ENCODE measurements at places on chromosomes 1 and 21.

- no peak for DNase-seq
Measured at GRCh38 chr1:18373882-18374493, 106.7 kb upstream of the KLHDC7A start.

- DNase-seq, result no peak
Measured at GRCh38 chr1:188762166-188762743, 1715.4 kb downstream of the BRINP3 start.

GRCh38 chr1:223363057-223363855 lies 720 bp downstream of the SUSD4 start:
- peak; percentile 32 for DNase-seq

- DNase-seq, result peak; percentile 19
Measured at GRCh38 chr1:91015794-91016550, 5.9 kb downstream of the ZNF644 start.

GRCh38 chr1:181680871-181681270 lies 197.6 kb downstream of the CACNA1E start:
- no peak for DNase-seq

GRCh38 chr1:14755518-14756252 lies 157.2 kb downstream of the KAZN start:
- no peak for DNase-seq

DNA sequence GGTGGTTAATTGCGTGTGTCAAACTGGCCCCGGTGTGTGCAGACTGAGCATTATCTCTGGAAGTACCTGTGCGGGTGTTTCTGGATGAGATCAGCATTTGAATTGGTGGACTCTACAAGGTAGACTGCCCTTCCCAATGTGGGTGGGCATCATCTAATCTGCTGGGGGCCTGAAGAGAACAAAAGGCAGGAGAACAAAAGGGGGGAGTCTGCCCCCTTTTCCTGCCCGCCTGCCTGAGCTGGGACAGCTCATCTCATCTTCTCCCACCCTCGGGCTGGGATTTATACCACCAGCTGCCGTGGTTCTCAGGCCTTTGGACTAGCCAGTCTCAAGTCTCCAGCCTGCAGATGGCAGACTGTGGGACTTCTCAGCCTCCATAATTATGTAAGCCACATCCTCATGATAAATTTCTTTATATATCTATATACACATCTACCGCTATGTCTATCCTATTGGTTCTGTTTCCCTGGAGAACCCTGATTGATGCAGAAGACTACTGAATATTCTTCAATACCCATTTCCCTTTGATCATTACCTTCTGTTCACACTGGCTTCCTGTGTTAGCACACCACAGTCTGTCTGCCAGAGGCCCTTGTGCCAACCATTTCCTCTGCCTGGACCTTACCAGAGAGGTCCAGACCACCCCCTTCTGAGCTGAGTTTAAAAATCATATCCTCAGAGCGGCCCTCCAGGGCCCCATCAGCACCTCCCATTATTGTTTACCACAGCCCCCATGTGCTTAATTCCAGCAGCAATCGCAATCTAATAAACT lies 25.2 kb downstream of the RCAN1 start:
- DNase-seq, result no peak

- no peak for DNase-seq
Measured at GRCh38 chr1:18915341-18915740, 13.0 kb upstream of the ALDH4A1 start.

GRCh38 chr1:243490748-243491686 lies 235.2 kb downstream of the SDCCAG8 start:
- DNase-seq, result peak; percentile 73

DNA sequence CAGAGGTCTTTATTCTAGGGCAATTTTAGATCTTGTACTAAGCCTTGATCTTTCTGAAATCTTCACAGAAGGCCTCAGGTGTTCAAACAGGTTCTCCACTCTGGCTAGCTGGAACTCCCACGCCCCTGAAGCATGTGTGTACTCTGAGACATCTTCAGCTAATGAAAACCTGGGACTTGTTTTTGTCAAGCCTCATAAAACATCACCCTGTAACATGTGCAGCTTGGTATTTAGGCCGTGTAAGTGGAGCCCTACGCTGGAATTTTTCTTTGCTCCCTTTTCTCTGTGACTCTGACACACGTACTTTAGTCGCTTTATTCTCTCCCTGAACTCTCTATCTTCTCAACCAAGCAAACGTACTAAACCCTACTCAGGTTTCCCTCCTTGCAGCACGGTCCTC lies 701.9 kb upstream of the ZP4 start:
- DNase-seq, result no peak

GRCh38 chr1:231279081-231279480 lies 38.1 kb downstream of the GNPAT start:
- DNase-seq, result peak; percentile 4

DNA sequence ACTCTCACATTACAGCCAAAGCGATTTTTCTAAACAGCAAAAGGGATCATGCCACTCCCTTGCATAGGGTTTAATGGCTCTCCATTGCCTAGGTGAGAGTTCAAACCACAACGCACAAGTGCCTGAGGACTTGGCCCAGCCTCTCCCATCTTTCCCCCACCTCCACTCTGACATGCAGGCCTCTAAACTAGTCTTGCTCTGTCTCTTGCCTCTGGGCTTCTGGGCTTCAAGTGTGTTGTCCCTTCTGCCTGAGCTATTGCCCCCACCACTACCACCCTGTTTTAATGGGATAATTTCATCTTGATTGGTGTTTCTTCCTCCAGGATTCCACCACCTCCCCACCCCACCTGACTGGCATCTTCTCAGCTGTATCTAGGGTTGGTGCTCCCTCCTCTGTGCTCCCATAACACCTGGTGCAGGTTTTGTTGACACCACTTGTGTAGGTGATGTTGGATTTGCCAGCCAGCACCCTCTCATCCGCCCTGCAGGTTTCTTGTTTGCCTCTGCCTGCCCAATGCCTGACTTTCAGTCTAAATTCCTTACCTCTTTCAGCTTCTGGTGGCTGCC lies 2.7 kb upstream of the ZBTB21 start:
- DNase-seq, result no peak

DNA sequence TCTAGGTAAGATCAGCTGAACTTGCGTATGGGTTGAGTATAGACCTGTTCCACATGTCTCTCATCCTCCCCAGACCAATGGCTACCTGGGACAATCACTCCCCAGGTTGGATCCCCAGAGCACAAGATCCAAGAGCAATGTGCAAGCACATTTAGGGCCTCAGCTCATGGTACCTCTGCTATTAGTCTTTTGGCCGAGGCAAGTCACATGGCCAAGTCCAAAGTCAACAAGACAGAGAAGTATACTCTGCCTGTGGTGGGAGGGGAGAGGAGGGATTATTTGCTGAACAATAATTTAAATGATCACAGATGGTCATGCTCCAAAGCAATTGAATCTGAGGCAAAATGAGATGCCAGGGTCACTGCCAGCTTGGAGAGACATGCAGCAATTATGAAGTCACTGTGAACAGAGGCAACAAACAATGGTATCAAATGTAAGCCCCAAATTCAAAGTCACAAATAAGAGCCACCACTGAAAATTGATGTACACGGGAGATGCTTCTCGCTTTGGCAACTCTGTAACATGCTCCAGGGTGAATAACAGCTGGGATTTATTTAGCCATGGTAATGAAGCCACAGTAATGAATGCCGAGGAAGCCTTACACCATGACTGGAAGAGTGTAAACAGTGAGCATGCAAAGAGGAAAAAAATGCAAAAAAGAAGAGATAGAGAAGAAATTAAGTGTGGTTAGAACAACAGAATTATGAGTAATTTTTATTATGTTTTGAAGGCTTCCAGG lies 149.1 kb downstream of the ZNF281 start:
- peak; percentile 41 for DNase-seq

- no peak for DNase-seq
Measured at GRCh38 chr1:179976970-179977651, 22.5 kb downstream of the CEP350 start.

GRCh38 chr1:172041102-172041501 lies 199.8 kb downstream of the DNM3 start:
- DNase-seq, result no peak

- DNase-seq, result peak; percentile 81
Measured at GRCh38 chr1:210123924-210124589, 108.5 kb upstream of the SERTAD4 start.

DNA sequence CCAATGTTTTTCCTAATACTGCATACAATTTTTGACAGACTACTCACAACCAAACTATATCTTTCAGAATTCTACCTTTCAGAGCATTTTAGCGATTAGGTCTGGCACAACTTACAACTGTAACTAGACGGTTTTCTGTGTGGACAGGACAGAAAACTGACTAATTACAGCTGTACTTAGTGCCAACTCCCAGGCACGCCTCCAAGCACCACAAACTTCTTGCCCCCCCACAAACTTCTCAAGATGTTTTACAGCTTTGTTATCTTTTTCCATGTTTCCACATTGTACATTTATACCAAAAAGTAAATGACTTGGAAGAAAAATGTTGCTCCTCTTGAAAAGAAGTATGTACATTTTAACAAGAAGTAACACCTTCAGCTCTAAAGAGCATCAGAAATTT lies 13.8 kb downstream of the LYST start:
- DNase-seq, result no peak

All from adipocyte (in vitro differentiated cells).